Right cardiac atrium (tissue), 5 donors: ENCODE measurements at places on chromosomes 5 and 9. TPM values are rescaled to one million over a fixed set of nuclear protein-coding genes. Genes with fewer than 3 reads are reported as not detected.

PRRC2B gene
- 157 TPM for total RNA-seq

MSMP gene
- not detected for total RNA-seq

GLRA1 gene
- not detected for total RNA-seq

VCAN gene
- total RNA-seq, result 190 TPM

TIMD4 gene
- total RNA-seq, result 0.50 TPM

REEP2 gene
- 29.9 TPM for total RNA-seq

SLC36A3 gene
- not detected for total RNA-seq

DNA sequence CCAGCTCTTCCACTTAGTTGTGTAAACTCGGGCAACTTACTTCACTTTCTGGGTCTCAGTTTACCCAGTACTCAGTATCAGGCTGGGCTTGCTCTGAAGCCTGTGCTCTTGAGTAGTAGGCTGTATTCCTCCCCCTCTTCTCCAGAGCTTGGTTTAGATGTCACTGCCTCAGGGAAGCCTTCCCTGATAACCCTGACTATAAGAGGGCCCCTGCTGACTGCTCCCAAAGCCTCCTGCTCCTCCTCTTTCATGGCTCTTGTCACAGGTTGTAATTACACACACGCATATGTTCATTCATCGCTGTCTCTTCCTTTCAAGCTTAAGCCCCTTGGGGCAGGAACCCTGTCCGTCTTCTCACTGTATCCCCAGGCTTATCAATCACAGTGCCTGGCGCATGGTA, 140.2 kb downstream of the RGS3 start:
- no peak for DNase-seq

- no peak for DNase-seq
These were observed 16.4 kb upstream of the PDCD1LG2 start for GRCh38 chr9:5493679-5494511.

DNA sequence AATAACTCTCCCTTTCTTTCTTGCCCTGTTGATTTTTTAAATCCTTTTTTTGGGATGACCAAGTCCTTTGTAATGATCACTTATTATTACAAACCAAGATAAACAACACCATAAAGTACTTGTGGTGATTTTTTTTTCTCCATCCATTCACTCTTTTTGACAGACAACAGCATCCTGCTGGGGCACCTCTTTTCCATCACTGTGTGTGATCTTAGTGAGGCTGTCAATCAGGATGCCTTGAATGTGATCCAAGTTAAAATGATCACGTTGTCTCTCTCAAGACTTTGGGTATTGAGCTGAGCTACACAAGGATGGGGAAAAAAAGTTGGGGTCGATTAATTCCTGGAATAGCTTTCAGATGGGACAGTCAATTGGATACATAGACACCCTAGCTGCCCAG, 73.6 kb upstream of the PPP2R2B start:
- DNase-seq, result no peak

- DNase-seq, result no peak
These were observed 86.7 kb downstream of the SLC44A1 start for GRCh38 chr9:105331160-105331559.

DNA sequence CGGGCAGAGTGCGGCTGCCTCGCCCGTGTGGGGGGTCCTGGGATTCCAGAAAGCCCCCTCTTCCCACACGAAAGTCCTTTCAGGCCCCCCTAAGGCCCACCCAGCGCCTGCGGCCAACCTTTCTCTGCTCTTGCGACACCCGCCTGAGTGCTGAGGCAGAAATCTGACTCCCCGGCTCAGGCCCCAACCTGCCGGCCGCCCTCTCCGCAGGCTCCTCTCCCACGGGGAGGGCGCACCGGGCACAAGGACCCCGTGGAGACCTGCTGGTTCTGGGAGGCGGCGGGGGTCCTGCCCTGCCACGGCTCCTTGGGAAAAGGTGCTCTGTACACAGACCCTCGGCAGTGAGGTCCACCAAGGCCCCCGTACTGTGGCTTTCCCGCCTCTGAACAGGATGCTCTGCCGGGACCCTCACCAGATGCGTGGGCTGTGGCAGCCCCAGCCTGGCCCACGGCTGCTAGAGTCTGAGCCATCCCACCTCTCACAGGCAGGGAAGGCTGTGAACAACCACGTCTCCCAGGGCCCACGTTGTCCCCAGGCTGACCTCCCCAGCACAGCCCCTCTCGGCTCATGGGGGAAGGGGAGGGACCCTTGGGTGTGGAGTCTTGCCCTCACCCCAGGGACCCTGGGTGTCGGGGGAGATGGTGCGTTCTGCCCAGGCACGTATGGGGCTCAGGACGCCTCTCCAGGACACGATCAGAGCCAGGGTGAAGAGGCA, 41.5 kb upstream of the EGFL7 start:
- no peak for DNase-seq

DNA sequence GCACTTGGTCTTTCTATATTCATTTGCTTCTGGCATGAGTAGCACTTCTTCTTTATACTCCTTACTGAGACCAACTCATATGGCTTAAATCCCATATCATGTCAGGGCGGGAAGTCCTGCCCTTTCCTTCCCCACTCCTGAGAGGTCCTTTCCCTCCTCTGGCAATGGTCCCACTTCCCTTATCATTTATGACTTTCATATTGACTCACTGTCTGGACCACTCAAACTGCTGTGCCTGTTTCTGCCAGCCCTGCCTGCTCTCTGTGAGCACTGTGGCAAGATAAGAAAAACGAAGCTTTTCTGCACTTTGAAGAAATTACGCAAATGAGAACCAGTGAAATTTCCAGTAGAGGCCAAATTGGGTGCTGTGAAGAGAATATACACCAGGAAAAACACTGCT, 58.1 kb downstream of the ZNF474 start:
- DNase-seq, result peak; percentile 11

DNA sequence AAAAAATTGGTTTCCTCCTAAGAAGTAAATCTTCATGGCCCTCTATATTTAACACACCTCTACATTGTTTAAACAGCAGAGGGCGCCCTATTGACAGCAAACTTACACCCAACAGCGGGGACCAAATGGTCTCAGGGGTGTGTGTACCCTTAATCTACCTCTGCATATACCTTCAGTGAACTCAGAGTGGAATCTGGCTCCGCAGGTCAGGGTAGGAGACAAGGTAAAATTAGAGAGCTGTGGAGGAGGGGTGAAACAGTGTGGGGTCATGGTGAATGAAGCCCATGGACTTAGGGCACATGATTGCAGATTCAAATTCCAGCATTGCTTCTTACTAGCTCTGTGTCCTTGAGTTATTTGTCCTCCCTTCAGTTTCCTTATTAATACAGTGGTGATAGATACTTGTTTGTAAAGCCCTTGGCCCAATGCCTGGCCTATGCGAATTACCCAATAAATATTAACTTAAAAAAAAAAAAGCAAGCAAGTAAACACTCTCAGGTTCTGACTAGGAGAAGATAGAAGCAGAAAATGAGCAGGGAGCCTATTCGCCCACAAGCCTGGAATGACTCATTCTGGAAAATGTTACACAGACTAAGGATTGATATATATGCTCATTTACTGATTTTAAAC, 122.9 kb downstream of the CAVIN4 start:
- DNase-seq, result no peak

- DNase-seq, result no peak
These were observed 374 bp upstream of the SLC1A3 start for GRCh38 chr5:36606036-36606427.

DNA sequence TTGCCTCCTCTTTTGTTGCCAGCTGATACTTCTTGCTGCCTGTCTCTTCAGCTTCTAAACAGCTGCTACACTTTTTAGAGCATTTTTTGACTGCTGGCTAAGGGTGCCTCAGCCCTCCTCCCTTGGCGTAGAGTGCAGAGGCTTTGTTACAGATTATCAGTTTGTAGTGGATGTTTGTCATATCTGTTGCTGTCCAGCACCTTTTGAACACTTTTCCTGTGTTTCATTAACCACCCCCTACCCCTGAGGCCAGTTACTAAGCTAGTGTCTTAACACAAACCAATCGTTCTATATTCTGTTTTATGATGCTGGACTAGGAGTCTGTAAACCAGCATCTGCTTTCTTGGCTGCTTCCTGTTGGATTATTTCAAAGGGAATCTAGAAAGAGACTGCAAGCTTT, 441.5 kb downstream of the DNAH5 start:
- DNase-seq, result no peak

- DNase-seq, result no peak
These were observed 25.3 kb upstream of the LRRTM2 start for GRCh38 chr5:138900281-138900965.

- DNase-seq, result no peak
These were observed 134.1 kb downstream of the SEMA6A start for GRCh38 chr5:116440457-116441001.

DNA sequence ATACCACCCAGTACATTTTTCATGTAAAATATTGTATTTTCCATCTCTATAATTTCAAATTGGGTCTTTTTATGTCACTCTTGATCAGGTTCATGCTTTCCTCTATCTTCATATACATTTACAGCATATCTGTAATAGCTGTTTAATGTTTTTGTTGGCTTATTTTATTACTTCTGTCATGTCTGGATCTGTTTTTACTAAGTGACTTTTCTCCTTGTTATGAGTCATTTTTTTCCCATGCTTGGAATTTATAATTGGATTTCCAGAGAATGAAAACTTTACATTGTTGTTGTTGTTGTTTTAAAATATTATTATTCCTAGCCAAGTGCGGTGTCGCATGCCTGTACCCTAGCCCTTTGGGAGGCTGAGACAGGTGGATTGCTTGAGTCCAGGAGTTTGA, 5.6 kb upstream of the ADAMTS19 start:
- no peak for DNase-seq

DNA sequence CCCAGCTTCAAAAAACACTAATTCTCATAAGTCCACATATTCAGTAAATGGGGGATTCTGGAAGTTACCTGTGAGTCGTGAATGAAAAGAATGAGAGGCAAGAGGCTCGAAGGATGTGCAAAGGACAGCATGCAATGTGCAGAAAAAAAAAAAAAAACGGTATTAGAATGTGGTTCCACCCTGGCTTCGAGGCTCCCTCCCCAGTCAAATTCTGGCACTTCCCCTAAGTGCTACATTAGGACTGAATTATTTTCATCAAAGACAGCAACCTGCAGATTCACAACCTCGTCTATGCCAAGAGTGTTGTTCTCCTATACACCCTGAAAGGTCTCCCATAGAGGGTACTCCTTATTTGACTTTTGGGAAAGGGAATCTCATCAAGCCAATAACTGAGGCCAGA, 16.5 kb downstream of the CAPSL start:
- DNase-seq, result no peak

DNA sequence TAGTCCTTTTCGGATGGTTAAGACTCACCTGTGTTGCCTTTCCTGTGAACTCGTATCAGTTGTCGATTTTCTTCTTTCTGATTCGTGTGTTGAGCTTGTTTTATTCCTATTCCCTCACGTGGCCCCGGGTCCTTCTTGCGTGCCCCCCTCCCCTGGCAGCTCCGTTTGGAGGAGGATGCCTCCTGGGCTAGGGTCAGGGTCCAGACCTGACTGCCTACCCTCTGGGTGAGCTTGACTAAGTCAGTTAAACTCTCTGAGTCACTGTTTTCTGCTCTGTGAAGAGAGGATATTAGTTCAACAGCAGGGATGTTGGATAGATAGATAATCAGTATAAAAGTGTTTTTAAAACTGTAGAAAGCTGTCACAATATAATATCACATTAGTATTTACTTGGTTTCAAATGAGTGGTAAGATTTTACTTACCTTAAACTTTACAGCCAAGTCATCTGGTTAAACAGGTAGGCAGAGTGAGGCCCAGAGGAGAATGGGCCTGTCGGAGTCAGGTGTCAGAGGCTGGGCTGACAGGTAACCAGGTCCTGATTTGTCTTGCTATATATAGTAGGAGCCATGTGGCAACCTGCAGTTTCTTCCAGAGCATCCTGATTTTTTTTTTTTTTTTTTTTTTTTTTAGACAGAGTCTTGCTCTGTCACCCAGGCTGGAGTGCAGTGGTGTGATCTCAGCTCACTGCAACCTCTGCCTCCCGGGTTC, 24.2 kb downstream of the PPARGC1B start:
- DNase-seq, result no peak

- DNase-seq, result no peak
These were observed 5.3 kb downstream of the PRDM6 start for GRCh38 chr5:123094237-123094918.

GRCh38 chr5:172694061-172694460, 53.0 kb downstream of the NEURL1B start:
- DNase-seq, result no peak

- DNase-seq, result no peak
These were observed 31.1 kb downstream of the SEC61B start for GRCh38 chr9:99253134-99253533.

DNA sequence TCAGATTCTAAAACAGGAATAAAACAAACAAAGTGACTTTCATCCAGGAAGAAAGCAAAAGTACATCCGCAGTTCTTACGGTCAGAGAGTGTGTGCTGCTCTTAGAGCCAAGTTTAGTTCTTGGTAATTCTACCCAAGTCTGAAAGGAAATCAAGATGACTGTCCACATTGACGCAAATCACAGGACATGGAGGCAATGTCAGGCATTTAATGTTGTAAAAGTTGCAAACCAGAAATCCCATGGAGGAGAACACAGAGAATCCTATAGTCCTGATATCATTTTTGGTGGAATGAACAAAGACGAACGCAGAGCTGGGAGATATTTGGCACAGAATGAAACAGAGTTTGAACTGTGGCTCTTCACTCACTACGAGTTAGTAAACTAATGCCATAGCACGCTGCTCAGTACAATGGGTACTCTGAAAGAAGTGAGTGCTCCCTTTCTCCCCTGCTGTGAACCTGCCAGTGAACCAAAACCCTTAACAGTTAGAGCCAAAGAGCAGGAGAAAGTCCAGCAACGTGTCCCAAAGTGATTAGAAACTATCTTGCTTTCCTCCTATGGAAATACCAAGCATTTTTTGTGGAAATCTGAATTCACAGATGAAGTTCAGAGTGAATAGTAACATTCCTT, 74.3 kb downstream of the MUSK start:
- DNase-seq, result no peak

DNA sequence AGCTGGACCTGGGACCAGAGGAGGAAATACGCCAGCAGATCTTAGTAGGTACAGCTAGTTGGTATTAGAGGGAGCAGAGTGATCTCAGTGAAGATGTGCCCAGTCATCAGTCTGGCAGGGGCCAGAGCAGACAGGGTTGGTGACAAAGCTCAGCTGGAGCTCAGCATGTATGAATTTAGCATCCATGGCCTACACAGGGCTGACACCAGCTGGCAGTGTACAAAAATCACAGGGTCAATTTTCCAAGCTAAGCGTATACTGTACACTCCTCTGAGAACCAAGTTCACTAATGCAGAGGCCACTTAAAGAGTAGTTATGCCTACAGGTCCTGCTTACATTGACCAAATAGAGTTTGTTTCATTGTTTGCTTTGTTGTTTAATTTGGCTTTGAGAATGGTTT, 146.6 kb downstream of the SLC24A2 start:
- DNase-seq, result no peak

GRCh38 chr5:39714036-39714698, 289.4 kb upstream of the DAB2 start:
- no peak for DNase-seq

GRCh38 chr9:109781086-109781485, 1.1 kb downstream of the PALM2AKAP2 start:
- DNase-seq, result no peak

DNA sequence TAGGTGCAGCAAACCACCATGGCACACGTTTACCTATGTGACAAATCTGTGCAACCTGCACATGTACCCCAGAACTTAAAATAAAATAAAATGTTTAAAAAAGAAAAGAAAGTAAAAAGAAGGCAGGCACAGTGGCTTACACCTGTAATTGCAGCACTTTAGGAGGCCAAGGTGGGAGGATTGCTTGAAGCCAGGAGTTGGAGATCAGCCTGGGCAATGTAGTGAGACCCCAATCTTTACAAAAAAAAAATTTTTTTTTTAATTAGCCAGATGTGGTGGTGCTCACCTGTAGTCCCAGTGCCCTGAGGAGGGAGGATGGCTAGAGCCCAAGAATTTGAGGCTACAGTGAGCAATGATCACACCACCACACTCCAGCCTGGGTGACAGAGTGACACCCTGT, 12.5 kb upstream of the LHFPL2 start:
- DNase-seq, result no peak

GRCh38 chr9:107397076-107398044, 92.2 kb downstream of the KLF4 start:
- DNase-seq, result no peak
